IMR-90 (cell line): ENCODE measurements at places on chromosomes 7 and 10. TPM values are rescaled to one million over a fixed set of nuclear protein-coding genes. Genes with fewer than 3 reads are reported as not detected.

TAS2R3 gene
- total RNA-seq = 0.28 and 0.72 TPM in 2 replicates

HTR5A gene
- total RNA-seq = not detected in 2 replicates

PTPN20 gene
- total RNA-seq = not detected in 2 replicates

PRKCQ gene
- under 0.01 TPM in 1 of 2 replicates, not detected in the other for total RNA-seq

PILRA gene
- total RNA-seq = not detected in 2 replicates

LRRN3 gene
- total RNA-seq = 15.2 and 15.8 TPM in 2 replicates

HOXA13 gene
- total RNA-seq = not detected in 2 replicates
